Central memory CD4-positive, alpha-beta T cell (primary cell): ENCODE measurements at places on chromosomes 4 and X.

DNA sequence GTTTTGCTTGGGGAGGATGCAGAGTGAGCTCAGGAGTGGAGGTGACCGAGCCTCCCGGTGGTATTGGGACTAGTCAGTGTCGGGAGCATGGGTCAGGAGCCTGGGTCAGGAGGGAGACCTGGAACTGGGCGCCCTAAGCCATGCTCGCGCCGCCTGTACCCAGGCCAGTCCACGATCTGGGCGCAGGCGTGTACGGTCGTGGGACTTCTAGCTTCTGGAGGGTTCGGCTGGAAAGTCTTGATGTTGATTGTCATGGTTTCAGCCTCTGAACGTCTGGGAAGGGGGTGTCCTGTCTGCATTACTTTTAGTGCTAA, 244 bp downstream of the EIF2S3 start:
- no peak for DNase-seq

- no peak for DNase-seq
Observed at GRCh38 chr4:29220761-29221160, 1499.4 kb upstream of the PCDH7 start.

DNA sequence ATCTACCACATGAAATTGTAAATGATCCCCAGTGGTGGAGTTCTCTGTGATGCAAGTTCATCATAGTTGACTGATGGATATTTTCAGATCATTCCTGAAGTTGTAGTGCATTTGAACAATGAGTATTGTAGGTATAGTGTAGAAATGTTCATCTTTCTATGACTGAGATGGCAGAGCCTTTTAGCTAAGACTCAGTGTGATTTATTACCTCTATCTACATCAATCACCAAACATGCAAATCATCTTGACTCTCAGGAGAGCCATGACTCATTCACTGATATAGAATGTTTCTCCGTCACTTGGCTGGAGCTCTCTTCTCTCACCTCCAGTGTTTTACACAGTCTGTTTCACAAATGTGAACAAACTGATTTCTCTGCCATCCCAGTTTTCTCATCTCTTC, 392.6 kb downstream of the IL1RAPL1 start:
- no peak for DNase-seq

DNA sequence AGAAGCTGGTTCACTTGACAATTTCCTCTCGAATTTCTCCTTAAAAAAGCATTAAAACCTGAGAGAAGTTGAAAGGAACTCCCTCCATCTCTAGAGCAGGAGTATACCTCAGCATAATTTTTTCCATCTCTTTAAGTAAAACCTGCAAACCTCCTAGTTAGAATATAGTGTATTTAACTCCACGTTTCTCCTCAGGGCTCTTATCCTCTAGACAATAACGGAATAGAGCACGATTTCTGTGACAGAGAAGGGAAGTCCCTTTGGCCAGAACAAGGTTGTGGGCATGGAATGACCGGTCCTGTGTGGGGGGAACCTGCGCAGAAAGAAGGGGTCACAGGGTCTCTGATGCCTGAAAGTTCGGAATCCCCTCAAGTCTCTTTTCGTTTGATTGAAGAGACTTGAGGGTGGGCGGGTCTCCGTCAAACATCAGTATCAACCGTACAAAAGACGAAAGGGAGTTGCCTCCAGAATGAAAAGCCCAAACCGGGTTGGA, 697 bp downstream of the ZNF280C start:
- no peak for DNase-seq

GRCh38 chr4:185215261-185215660, 5.9 kb downstream of the SNX25 start:
- DNase-seq, result no peak

DNA sequence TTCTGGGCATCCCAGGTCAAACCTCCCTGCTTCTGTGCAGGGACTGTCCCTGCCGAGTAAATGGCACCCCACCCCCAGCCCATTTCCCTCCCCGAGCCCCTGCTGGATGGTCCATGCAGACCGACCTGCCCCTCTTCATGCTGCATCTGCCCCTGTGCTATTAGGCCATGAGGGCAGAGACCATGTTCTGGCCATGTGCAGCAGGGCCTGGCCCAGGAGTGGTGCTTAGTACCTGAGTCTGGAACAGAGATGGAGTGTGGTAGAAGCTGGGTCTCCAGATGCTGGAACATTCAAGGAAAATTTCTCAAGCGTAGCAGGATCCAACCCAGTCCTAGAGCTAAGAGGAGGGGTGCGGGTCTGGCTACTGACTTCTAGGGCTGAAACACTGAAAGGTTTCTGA, 15.3 kb upstream of the UBA1 start:
- no peak for DNase-seq

- no peak for DNase-seq
Observed at GRCh38 chr4:47719576-47719975, 118.3 kb downstream of the CORIN start.

- no peak for DNase-seq
Observed at GRCh38 chrX:10173331-10173900, 16.6 kb downstream of the CLCN4 start.
